Amniotic epithelial cell (primary cell): ENCODE measurements at places on chromosomes 11 and 22.

GRCh38 chr11:117017456-117017855 is 80.8 kb downstream of the SIK3 start:
- no peak for DNase-seq

DNA sequence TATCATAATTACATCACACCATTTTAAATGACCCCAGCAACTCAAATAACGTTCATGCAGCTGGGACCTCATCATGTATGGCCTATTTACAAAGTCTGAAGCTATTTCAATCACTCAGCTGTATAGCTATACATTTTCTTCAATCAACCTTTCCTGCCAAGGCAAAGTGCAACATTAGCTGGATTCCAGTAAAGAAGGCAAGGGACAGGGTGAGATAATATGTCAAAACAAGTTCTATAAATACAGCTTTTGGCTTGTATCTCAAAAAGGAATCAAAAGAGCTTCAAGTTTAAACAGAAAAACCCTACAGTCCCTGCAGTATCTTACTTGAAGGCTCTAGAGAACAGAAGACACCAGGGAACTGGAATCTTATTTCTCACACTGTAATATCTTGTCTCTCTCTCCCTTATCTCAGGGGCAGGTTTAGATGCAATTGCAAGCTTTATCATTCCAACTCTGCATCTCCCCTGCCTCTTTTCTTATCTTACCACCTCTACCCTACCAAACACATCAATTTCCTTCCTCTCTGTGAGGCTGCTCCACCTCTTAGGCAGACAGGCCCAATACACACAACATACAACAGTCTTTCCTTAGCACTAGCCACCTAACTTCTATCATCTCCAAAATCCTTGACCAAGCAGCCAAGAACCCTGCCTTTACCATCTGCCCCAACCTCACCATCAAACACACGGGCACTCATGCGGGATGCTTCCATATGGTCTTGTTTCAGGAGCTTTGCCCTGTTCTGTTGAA is 34.5 kb downstream of the CELF1 start:
- no peak for DNase-seq

DNA sequence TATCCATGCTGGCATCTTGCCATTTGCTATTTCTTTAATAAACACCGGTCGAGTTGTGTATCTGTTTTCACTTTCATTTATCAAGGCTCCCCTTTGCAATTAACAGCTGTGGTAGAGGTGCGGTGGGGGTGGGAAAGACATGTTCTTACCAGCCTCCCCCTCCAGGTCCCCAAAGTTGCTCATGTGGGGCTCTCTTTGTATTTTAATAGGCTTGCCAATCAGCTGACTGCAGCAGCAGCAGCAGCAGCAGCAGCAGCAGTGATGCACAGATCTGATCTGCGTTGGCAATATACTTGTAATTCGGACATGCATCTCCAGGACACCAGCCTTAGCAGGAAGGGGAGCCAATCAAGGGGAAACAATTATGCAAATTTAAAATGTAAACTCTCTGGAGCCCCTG is 40.3 kb upstream of the E2F8 start:
- no peak for DNase-seq

DNA sequence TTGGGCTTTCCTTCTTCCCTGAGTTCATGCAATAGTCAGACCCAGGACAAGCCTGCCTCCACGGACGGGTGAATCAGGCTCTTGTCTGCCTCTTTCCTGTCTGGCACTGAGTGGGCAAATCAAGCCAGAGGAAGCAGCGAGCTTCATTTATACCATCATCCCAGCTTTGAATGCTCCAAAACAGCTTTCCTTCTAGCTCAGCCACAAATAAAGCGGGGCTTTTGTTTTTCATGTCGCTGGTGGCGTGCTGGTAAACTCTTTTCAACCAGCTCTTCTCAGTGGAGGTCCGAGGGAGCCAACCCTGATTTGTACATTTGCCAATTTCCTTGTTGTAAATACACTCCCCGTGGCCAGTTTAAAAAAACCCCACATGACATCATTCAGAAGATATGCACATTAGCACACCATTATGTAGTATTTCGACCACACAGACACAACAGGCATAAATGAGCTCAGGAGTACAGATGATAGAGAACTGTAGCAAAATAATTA is 8.6 kb downstream of the C11orf91 start:
- peak; percentile 97 for DNase-seq

- DNase-seq: no peak
Measured at GRCh38 chr22:27642104-27642800, 159.3 kb downstream of the MN1 start.

GRCh38 chr11:117918366-117919255 is 10.6 kb downstream of the TMPRSS13 start:
- no peak for DNase-seq

DNA sequence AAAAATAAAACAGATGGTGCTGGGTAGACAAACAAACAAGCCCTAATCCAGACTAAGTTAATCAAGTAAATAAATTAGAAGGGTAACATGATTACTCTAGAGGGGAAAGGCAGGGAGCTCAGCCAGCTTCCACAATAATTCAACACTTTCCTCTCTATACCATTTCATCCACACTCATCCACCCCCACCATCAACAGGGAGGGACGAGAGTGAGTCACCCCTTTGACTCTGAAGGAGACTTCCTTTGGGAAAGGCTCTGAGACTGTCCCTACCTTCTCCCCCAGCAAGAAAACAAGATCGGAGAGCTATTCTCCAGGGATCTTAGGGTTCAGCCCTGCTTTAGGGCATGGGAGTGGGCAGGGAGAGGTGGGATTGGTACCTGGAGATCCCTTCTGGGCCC is 33.1 kb downstream of the TRIM66 start:
- DNase-seq: peak; percentile 34

- DNase-seq: no peak
Measured at GRCh38 chr11:134030853-134031252, 38.0 kb upstream of the JAM3 start.

DNA sequence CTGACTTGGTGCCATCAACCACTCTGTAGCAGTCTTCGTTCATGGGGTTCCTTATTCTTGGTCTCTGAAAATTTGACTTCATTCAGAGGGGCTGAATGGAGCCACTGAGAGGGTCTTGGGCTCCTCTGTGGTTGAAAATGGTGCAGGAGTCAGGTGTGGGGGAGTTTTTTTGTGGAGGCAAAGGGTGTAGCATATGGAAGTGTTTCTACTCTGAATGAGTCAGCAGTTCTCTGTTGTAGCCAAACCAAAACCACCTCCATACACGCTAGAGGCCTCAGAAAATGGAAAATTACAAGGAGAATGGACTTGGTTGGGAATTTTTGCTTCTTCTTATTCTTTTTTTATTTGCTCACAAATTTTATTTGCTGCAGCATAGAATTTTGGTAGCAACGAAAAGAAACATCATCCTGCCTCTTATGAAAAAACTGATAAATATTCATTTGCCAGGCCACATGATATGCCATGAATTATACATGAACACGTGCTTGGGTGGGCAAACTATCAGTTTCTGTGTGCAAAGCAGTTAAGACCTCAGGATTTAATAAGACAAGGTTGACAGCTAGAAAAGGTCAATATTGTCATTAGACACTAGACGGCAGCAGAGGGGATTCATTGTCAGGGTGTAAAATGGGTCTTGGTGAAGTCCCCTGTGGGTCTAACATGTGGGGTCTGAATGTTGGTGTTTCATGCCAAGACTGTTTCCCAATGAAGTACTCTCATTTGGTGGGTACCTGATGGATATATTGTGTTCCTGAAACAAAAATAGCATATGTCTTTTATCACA is 111.7 kb downstream of the MYO18B start:
- no peak for DNase-seq

DNA sequence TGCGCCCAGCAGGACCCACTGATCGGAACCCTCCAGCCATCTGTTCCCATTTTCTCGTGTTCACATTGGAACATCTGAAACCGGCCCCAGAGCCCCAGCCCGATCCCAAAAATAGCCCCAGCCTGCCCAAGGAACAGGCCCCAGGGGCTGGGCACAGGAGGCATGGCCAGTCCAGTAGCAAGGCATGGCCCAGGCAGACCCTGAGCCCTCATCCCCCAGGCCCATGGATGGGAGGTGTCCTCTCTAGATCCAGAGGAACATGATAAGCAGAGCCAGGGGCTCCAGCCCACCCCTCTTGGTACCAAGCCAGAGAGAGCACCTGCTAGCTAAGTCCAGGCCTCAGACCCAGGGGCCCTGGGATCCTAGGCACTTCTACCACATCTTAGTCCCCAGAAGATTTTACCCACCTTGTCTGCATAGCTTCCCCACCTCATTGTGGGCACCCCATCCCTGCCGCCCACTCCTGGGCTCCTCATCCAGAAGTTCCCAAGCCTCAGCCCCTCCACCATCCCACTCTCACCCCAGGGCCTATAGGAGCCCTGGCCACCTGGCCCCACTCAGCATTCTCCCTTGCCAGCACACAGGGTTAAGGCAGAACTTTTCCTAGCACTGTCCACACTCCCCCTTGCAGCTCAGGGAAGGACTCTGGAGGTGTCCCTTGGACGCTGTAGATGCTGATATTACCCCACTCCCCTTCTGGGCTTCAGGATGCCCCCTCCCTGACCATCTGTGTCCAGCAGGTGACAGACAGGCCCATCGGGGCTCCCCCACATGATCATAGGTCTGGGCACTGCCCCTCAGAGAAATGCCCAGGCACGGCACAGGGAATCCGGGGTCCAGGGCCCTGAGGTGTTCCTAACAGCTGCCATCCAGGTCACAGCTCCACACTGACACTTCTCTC is 9.5 kb downstream of the BCL9L start:
- no peak for DNase-seq

DNA sequence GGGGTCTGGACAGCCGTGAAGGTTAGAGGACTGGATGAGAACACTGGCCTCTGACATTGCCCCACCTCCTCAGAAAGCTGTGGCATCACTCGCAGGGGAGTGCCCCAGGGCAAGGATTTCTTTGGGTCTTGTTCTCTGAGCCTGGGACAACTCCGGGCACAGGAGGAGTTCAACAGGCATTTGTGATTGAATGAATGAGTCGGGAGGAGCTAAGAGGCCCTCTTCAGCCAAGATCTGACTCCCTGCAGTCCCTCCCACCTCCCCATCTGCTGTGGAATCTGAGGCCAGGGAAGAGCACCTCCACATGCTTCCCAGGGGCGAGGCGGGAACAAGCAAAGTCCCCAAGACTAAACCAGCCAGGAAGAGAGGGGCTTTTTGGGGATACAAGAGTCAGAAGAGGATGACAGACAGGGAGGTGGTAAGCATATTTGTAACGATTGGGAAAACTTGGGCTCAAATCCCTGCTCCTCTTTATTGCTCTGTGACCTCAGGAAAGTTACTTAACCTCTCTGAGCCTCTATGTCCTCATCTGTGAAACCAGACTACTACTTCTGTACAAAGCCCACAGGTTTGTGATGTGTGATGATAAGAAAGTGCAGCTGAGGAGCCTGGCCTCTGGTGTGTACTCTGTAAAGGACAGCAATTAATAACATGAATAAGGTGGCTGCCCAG is 6.4 kb downstream of the TP53I11 start:
- no peak for DNase-seq

DNA sequence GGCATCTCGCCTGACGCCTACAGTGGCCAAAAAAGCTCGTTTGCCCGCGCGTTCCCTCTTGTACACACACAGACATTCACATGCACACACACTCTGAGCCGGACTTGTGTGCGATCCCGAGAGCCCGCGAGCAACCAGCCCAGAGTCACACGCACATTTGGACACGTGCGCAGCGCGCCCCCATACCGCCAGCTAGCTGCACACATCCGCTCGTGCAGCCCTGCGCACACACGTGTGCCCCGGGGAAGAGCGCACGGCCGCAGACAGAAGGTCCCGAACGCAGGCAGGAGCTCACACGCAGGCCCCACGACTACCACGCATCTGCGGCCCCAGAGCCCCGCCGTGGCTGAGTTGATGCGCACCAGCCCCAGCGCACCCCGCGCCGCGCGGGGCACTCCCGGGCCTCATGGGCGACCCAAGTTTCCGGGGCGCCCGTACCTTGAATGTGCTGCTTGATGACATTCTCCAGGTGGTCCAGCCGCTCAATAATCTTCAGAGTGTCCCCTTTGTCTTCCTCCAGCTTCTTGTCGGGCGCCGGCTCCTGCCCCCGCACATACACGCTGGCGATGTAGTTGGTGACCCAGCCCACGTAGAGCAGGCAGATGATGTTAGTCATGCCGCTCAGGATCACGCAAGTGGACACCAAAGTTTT is 758 bp downstream of the GALNT18 start:
- DNase-seq: no peak
